D721Med (cell line): ENCODE measurements at places on chromosomes 2 and 18.

GRCh38 chr18:904218-905090 lies at the start of gene ADCYAP1:
Gene ADCYAP1, plus strand, starts transcription at chr18:904871. Its CDS starts 516 bp downstream, at chr18:905387.
- no peak for DNase-seq

DNA sequence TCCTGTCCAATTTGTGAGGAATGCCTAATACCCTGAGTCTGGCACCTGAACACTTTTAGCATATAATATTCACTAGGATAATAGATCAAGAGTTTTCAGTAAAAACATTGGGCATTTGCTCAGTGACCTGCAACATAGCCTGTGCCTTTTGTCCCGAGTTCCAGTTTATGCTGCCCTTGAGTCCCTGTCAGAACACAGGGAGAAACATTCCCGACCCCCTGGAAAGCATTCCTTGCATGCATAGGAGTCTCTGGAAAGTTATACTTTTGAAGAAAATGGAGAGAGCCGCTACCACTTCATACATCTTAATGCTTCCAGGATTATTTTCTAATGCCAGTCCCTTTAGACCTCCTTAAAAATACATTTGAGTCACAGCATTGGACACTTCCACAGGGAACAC lies 107.3 kb downstream of the PLCL1 start:
- DNase-seq: no peak

GRCh38 chr2:120738117-120738516 lies 2.4 kb downstream of the GLI2 start:
- no peak for DNase-seq

- no peak for DNase-seq
These were observed 179.7 kb downstream of the HAUS1 start for GRCh38 chr18:46283895-46284295.

DNA sequence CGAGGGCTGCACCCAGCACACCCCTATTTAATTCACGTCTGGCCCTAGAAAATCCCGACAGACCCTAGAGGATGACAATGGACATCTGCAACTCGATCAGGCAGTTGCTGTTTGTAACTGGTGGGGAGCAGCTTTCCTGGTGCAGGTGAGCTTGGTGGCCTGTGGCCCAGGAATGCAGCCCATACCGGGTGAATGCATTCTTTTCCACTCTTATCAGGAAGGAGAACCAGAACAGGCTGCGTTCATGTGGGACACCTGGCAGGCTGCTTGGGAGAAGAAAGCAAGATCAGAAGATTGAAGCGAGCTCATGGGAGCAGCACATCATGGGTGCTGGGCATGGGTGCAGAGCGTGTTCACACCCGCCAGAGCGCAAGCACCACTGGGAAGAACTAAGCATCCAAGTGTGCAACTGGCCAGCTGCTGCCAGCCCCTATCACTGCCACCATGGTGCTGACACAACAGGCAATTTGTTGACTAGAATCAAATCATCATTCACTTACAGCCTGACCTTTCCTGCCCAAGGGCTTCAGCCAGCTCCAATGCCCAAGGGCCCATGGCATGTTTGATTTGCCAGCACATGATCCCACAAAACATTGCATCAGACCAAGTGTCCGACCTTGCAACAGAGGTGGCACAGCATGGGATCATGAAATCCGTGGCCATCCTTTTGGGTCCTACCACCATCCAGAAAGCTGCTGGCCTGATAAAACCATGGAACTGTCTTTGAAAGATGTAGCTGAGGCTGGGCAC lies 241.7 kb upstream of the ID2 start:
- no peak for DNase-seq

- DNase-seq: no peak
These were observed 125.3 kb downstream of the PXDN start for GRCh38 chr2:1618974-1619373.

GRCh38 chr2:120204945-120205670 lies 18.1 kb downstream of the TMEM185B start:
- DNase-seq: no peak

- no peak for DNase-seq
These were observed 472.7 kb upstream of the TRIB2 start for GRCh38 chr2:12244070-12244469.

GRCh38 chr2:153299809-153300208 lies 178.8 kb downstream of the RPRM start:
- no peak for DNase-seq

DNA sequence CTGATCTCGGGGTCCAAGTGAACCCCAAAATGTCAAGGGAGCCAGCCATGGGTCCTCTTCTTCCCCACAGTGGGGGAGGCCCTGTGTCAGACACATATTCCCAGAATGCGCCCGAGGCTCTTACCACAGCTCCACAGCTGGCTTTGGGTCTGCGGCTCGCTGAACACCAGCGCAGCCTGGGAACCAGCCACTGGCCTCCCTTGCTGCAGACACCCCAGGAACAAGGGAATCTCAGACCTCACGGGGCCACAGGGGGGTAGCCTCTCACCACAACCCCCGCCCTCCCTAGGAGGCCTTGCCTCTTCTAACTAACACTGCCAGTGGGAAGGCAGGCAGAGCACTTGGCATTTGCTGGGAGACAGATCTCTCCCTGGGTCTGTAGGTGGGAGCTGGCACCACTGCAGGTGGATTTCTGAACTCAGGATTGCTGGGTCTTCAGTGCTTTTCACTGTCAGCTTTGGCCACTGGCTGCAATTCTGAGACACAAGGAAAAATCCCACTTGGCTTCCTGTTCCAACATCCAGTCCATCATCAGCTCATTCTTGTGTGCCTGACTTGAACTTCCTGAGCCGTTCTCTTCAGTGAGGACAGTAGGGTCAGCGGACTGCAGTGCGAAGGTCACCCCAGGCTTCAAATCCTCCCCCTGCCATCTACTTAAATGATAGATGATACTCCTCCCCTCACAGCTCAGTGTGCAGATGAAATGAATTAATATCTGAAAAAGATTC lies 128.7 kb downstream of the CAPN13 start:
- no peak for DNase-seq

DNA sequence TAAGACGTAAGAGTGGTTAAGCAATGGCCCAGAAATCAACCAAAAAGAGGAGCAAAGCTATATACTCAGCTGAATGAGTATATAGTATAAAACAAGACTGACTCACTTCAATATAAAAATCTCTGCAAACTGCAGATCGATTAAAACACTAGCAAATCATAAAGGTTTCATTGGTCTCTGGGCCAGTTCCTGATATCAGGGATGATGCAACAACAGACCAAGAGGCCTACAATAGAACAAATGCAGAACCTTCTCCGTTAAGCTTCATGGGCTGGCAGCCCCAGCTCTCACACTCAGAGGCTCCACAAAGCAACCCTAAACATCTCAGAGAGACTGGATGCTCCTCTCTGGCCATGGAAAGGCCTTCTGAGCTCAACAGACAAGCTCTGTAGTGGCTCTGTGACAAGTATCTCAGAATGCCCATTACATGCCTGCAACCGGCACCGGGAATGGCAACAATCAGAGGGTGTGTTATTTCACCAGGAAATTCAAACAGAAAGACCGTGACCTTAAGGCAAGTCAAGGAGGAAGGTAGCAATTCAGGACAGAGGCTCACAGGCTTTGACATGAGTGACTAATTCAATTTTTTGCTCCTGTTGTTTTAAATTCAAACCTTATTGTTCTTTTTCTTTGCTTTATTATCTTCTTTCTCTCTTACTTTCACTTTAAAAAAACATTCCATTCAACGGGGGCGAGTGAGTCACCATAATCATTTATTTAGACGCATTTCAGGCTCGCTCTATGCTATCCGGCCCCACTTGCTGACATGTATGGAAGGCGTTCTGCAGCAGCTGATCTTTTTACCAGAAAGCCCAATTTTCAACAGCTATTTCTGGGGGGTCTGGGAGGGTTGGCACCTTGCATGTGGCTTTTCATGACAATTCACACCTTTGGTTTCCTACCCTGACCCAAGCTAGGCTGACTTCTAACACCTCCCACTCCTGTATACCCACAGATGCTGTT lies 15.1 kb downstream of the CYRIA start:
- DNase-seq: no peak

DNA sequence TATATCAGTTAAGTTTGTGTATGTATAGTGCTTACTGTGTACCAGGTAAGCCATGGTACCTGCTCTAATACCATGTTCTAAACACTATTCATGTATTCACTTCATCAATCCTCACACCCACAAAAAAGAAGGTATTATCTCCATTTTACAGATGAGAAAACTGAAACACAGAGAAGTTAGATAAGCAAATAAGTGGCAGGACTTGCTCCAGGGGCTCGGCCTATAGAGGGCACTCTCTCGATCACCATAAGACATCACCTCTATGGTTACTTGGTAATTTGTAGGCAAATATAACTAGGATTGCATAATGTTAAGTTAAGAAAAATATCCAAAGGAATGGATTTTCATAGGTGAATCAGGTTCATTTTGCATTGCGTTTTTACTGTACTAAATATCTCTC lies 118.1 kb upstream of the FN1 start:
- DNase-seq: no peak

- DNase-seq: no peak
These were observed 60.8 kb downstream of the THNSL2 start for GRCh38 chr2:88230911-88231310.

DNA sequence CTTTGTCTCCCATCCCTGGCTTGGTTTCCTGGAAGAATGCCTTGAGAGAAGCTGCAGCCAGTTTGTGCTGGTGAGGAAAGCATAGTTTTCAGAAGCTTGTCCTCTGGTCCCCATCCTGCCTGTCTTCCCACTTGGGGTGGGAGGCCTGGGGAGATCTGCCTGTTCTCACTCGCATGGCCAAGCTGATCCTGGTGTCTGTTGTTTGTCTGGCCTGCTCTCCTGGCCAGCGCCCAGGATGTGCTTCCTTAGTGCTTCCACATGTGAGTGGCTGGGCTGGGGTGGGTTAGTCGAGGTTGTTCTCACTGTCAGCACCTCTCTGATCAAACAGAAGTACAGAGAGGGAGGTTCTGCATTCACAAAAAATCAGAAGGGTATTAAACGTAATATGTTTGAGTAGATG lies 49.5 kb downstream of the PTPRM start:
- no peak for DNase-seq

DNA sequence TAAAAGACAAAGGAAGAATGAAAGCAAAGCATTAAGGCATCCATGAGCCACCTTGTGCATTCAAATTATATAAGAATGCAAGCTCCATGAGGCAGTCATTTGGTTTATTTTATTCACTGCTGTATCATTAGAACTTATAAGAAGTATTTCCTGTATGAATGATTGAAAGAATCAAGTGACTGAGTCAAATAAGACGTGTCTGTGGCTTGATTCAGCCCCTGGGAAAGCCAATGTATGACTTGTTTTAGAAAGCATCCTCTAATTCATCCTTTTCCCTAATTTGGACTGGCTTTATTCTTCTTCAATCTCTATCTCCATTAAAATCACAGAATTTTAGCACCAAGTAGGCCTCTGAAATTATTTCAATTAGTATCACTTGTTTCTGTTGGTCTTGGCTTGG lies 461.1 kb downstream of the LPIN1 start:
- no peak for DNase-seq

DNA sequence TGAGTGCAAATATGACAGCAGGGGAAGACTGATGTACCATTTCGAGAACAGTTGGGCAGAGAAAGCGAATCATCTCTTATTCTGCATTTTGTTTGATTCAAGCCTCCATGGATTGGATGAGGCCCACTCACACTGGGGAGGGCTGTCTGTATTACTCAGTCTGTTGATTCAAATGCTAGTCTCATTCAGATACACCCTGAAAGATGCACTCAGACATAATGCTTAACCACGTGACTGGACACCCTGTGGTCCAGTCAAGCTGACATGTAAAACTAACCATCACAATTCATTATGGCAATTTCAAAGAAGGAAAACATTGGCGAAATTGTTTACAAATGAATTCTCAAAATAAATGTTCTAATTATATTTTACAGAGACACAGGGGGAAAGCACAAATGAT lies 1210.2 kb downstream of the DPP10 start:
- DNase-seq: no peak

GRCh38 chr2:179454443-179455171 lies 190.0 kb upstream of the SESTD1 start:
- no peak for DNase-seq

GRCh38 chr2:172673056-172673683 lies 62.5 kb upstream of the RAPGEF4 start:
- no peak for DNase-seq

DNA sequence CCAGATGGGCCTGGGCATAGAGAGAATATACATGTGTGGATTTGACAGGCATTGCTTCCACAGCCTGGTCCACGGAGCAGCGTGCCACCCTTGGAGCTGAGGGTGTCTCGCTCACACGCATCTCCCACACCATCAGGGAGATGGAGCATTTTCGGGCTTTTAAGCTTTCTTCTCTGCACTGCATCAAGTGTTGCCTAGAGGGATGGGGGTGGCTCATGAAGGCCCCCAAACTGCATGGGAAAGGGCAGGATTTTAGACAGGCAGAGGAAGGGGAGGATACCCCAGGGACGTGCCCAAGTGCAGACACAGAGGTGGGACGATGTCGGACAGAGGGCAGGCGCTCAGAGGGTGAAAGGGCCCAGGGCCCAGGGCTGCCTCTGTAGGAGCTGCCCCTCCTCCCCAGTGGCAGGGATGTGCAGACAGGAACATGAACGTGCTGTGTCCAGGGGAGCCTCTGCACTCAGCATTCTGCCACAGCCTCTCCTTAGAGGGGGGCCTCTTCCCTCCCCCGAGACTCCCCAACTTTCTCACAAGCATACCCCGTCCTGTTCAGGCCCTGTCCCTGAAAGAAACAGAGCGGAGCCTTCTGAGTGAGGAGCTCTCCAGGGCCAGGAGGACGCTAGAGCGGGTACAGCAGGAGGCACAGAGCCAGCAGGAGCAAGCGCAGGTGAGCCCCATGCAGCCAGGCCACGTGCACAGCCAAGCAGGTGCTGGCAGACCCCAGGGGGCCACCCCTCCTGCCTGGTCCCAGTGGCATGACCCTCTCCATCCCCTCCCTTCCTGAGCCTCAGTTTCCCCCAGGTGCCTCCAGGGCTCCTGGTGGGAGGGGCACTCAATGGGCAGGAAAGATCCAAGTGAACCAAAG lies 42.9 kb upstream of the SNED1 start:
- no peak for DNase-seq

DNA sequence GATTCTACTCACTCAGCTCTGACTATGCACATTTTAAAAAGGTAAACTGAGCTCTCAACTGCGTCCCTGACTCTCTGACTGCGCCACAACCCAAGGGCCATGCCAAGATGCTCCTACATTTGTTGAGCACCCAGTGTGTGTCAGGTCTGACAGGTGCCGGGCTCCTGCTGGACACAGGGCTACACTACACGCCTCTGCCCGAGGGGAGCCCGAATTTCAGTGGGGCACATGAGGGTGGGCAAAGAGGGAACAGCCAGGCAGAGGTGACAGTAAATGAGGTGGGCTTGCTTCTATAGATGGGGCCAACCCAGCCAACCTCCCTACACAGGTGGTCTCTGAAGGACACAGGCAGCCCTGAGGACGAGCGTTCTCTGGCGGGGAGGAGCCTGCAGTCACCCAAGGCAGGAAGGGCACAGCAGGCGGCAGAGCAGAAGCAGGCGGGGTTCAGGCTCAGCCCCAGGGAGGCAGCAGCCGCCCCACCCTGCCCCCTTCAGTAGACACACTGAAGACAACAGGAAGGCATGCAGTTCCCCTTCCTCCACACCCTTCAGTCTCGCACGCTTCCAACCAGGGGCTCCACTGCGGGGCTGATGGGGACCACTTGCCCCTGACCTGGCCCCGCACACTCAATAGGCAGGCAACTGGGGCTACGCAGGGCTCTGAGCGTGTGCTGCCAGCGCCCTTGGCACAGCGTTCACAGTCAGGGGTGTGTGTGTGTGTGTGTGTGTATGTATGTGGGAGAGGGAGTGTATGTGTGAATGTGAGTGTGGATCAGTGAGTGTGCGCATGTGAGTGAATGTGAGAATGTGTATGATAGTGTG lies 98.4 kb downstream of the UXS1 start:
- DNase-seq: no peak

- DNase-seq: no peak
These were observed 24.6 kb downstream of the AFTPH start for GRCh38 chr2:64548761-64549160.
